HuH-7 (cell line): ENCODE measurements at places on chromosomes 4 and X.

GRCh38 chrX:115582616-115583495 is 21.9 kb downstream of the PLS3 start:
- no peak for DNase-seq

DNA sequence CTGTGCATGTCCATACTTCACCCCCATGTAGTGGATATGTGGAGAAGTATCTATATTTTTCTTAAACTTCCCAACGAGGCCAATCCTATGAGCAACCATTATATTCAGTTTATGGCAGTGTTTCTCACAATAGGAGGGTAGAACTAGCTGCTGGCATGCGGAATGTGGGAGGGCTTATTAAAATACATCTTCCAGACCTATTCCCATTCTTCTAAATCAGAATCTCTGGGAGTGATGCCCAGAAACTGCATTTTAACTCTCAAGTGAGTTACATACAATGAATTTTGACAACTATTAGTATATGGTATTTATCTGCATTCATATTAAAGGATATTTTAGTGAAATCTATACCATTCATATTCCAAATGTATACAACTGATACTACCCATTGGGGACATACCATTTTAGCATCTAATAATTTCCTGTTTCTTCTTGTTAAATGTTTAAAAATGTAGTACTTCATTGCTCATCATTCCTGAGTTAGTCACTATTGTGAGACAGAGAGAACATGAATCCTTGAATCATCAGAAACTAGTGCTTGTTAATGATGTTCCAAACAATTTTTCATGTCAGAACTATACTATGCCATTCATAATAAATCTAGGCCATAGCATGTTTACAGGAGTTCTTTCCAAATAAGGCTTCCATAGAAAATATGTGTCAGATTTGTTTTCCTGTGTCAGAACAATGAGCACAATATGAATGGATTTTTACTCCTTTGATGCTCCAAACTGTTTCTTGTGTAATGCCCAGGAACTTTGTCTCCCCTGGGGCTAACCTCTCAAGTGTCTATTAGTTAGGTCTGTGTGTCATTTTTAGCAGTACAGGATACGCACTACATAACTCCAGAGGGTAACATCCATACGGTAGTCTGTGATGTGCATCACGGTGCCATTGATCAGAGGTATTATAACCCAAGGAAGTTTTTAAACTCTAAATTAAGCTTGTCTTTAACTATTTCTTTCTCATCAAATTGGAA is 198.8 kb upstream of the BMP3 start:
- no peak for DNase-seq

DNA sequence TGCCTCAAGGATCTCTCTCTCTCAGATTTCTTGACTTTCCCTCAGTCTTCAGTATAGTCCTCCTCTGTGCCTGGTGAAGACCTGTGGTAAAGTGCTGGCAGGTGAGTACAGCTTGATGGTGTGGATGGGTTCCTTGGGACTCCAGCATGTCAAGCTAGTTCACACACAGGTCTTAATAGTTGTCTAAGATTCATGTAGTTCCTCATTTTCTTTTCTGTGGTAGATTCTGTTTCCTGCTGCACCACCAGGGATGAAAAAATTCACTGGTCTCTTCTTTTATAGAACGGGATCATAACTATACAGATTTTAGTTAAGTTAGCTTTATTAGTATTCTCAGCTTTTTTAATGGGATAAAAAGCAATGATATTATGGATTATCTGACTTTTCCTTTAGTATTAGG is 32.5 kb upstream of the PAQR3 start:
- DNase-seq = no peak

DNA sequence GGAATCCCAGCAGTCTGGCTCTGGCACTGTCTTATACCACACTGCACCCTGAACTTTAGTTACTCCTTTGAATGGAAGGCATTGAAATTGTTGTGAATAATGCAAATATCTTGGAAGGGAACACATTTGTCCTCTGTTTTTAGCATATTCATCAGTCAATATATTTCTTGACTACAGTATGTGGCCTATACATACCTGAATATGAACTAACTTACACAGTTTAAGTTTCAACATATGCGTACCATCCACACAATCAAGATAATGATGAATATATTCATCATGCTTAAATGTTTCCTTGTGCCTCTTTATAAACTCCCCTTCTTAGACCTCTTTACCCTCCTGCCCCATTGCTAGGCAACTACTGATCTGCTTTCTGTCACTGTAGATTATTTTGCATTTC is 145.7 kb upstream of the ESX1 start:
- DNase-seq = no peak

- no peak for DNase-seq
Observed at GRCh38 chrX:29687687-29688086, 527.7 kb upstream of the MAGEB2 start.

- DNase-seq = no peak
Observed at GRCh38 chr4:159075531-159075932, 27.3 kb upstream of the RAPGEF2 start.

- no peak for DNase-seq
Observed at GRCh38 chr4:68569466-68570121, 6.5 kb downstream of the UGT2B17 start.

GRCh38 chr4:48998440-48998839 is 12.4 kb downstream of the CWH43 start:
- no peak for DNase-seq

GRCh38 chr4:160562661-160563060 is 1459.8 kb downstream of the RAPGEF2 start:
- no peak for DNase-seq

- DNase-seq = no peak
Observed at GRCh38 chr4:6748286-6748685, 32.3 kb downstream of the BLOC1S4 start.

- no peak for DNase-seq
Observed at GRCh38 chr4:94882756-94883155, 125.0 kb downstream of the BMPR1B start.

DNA sequence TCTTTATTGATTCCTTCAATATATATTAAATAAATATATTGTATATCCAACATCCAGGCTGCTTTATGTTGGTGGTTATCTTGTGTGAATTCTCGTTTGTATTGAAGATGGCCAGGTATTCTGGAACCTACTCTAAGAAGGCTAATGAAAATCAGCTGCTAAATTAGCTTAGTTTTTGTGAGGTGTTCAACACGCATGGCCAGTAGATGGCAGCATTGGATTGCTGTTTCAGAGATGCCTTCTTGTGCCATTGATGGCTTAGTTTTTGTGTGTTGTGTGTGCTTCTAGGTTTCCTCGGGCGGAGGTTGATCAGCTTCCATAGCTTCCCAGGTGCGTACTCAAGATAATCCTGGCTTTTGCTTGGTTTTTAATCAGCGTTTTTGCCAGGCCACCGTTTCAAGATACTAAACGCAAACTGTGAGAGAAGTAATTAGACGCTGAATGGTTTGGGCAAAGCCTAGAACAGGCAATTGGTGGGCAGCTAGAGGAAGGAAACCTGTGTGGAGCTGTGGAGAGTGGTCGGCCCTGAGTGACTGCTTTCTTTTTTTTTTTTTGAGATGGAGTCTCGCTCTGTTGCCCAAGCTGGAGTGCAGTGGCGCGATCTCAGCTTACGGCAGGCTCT is 15.1 kb downstream of the NOCT start:
- DNase-seq = peak; percentile 52

GRCh38 chr4:74967324-74967723 is 34.4 kb downstream of the PARM1 start:
- DNase-seq = no peak

GRCh38 chr4:26520728-26521450 is 30.6 kb upstream of the CCKAR start:
- DNase-seq = no peak

DNA sequence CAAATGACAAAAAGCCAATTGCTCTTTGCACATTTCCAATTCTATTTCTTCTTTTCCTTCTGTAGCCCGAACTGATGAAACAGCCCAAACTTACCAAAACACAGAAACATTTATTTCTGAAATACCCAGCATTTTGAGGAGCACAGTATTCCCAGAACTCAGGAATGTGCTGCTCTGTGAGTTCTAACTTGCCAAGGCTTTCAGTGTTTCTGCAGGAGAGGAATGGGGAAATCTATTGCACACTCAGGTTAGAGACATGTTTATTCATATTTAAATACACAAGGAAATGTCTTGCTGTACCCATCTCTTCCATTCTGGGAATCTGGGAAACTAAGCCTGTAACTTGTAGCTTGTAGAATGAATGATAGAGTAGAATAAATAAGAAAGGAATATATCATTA is 10.7 kb downstream of the TMPRSS11D start:
- DNase-seq = no peak

GRCh38 chrX:132415012-132415411 is 73.8 kb downstream of the MBNL3 start:
- DNase-seq = no peak

DNA sequence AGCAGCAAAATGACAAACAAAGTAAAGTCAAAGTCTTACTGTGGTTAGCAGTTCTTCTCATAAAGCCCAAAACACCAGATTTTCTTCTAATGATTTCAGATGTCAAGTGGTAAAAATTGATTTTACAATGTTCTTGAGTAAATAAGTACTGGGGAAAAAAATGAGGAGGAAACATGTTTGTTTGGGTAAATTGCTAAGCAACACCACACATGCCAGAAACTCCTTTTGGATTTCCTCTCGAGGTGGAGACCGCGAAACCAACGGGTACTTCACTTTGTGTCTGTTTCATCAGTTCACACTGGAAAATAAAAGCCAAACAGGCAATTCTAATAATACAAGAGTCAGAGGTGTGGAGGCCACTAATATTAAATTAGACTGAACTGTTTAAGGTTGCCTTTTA is 4.6 kb upstream of the PKD2 start:
- DNase-seq = no peak

DNA sequence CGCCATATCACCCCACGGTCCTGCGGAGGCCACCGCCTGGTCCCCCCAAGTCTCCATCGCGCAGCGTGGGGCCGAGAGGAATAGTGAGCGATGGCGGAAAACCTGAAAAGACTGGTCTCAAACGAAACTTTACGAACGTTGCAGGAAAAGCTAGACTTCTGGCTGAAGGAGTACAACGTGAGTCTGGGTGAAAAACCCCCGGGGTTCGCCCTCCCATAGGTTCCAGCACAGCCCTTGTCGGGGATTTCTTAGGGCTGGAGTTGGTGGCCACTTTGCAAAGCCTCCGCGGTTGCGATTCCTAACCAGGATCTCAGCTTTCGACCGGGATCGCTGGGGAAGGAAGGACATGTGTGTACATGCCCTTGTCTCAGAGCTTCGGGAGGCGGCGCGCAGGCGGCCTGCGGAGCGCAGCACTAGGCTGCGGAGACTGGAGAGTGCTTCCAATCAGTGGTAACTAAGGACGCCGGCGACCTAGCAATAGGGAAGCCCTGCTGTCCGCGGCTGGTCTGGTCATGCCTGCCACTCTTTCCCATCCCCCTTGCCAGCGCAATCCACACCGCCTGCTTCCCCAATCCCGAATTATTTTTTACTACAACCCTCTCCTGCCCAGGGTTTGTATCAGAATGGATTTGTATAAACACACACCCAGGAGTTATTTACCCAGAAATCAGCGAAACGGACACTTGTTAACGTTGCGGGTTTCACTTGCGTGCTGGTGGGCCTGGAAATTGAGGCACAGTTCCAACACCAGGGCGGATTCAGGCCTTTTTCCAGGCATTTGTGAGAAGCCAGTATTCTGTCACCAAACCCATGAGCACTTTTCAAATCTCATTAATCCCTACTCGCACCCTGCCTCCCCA is 741 bp downstream of the SPATA18 start:
- DNase-seq = no peak

- DNase-seq = no peak
Observed at GRCh38 chr4:16687011-16687410, 211.4 kb downstream of the LDB2 start.

- DNase-seq = no peak
Observed at GRCh38 chr4:83657336-83657735, 121.4 kb downstream of the GPAT3 start.

DNA sequence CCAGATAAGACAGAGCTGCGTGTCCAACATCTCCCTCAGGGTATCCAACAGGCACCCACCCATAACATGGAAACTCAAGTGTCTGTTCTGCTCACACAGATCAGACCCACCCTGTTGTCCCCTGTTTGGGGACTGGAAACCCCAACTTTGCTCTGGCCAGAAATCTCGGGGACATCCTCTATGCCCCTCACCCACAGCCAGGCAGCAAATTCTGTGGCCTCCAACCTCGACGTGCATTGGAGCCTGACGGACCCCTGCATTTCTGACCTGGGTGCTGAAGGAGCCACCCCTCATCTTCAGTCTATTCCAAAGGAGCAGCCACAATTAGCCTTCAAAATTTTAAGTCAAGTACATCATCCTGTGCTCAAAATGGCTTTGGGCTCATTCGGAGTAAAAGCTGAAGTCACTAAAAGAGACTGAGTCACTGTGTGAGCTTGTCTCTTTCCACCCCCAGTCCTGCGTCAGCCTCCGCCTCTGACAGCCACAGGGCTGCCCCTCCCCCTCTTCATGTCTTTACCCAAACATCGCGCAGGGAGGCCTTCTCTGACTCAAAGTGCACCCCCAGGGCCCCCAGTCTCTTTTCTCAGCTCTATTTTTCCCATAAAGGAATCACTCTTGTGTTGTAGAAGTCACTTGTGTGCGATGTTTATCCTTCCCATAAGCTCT is 24.4 kb upstream of the PDE6B start:
- DNase-seq = no peak

GRCh38 chr4:182556580-182556979 is 313.4 kb downstream of the TENM3 start:
- no peak for DNase-seq

DNA sequence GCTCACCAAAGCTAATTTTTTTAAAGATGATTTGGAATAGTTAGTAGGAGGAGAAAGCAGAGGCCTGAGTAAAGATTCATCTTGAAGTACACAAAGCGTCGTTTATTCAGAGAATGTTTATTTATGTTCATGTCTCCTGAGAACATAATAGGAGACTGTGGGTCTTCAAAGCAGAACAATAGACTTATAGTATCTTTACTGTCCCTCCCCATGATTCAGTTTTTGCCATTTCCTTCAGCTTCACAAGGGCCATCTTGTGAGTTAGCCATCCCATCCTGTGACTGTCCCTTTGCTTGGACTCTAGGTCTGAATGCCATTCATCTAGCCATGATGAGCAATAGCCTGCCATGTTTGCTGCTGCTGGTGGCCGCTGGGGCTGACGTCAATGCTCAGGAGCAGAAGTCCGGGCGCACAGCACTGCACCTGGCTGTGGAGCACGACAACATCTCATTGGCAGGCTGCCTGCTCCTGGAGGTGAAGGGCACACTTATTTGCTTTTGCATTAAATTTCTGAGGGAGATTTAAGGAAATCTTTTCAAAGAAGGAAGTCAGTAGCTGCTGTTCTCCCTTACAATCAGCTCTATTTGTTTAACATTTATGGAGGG is 105.8 kb downstream of the NFKB1 start:
- no peak for DNase-seq

GRCh38 chr4:7761720-7762119 is 177.9 kb downstream of the AFAP1 start:
- peak; percentile 95 for DNase-seq

- DNase-seq = no peak
Observed at GRCh38 chr4:3683077-3683743, 83.0 kb upstream of the ADRA2C start.

- no peak for DNase-seq
Observed at GRCh38 chr4:26083987-26084386, 170.0 kb downstream of the SMIM20 start.

- no peak for DNase-seq
Observed at GRCh38 chr4:27000122-27000521, 139.5 kb downstream of the STIM2 start.
